ENCODE measurements at places on chromosomes 2 and 18. TPM values are rescaled to one million over a fixed set of nuclear protein-coding genes. Genes with fewer than 3 reads are reported as not detected.

The TRIM43 gene
- total RNA-seq, result not detected

The TSHZ1 gene
- 13.5 TPM for total RNA-seq

GRCh38 chr2:68156419-68156818 is 1.3 kb upstream of the PNO1 start:
- H3K27ac ChIP-seq, result peak overlapping the region; percentile 100
- H3K4me1 ChIP-seq, result peaks cover 46% of the 10 kb centered on the region
- peak overlapping the region; percentile 90 for H3K4me3 ChIP-seq
- H3K36me3 ChIP-seq, result peaks cover 25% of the 10 kb centered on the region

DNA sequence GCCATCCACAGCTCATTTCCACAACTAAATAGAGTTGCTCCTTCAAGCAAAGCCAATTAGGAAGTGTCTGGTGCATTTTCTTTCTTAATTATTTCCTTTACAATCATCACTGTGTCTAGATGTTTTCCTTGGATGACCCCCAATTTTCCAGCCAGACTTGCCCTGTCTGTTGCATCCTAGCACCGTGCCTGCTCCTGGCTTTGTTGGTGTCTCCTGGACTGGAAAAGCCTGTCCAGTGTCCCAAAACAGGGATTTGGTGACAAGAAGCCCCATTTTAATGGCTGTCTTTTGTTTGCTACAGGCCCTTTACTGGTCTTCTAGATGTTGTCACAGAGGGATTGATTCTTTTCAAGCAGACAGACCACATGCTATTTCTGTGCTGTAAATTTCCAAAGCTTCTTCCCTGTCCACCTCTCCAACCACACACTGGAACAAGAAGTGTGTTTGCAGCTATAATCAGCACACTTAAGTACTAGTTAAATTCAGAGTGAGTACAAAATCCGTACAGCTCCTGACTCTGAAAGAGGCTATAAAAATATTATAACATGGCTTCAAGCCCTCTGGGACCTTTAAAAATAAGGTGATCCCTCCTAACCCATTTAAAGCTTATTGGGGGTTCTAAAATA is 38.4 kb downstream of the RNF144A start:
- H3K27me3 ChIP-seq, result no peaks in the 10 kb centered on the region
- no peak overlapping the region for H3K27ac ChIP-seq
- H3K4me3 ChIP-seq, result no peak overlapping the region
- peaks cover 20% of the 10 kb centered on the region for H3K4me1 ChIP-seq
- H3K36me3 ChIP-seq, result no peaks in the 10 kb centered on the region

GRCh38 chr2:69779258-69780001 is 37.5 kb downstream of the ANXA4 start:
- H3K4me3 ChIP-seq, result no peak overlapping the region
- peaks cover 25% of the 10 kb centered on the region for H3K4me1 ChIP-seq
- peaks cover 13% of the 10 kb centered on the region for H3K36me3 ChIP-seq
- peaks cover 1% of the 10 kb centered on the region for H3K27me3 ChIP-seq
- no peak for DNase-seq
- no peak overlapping the region for H3K27ac ChIP-seq

DNA sequence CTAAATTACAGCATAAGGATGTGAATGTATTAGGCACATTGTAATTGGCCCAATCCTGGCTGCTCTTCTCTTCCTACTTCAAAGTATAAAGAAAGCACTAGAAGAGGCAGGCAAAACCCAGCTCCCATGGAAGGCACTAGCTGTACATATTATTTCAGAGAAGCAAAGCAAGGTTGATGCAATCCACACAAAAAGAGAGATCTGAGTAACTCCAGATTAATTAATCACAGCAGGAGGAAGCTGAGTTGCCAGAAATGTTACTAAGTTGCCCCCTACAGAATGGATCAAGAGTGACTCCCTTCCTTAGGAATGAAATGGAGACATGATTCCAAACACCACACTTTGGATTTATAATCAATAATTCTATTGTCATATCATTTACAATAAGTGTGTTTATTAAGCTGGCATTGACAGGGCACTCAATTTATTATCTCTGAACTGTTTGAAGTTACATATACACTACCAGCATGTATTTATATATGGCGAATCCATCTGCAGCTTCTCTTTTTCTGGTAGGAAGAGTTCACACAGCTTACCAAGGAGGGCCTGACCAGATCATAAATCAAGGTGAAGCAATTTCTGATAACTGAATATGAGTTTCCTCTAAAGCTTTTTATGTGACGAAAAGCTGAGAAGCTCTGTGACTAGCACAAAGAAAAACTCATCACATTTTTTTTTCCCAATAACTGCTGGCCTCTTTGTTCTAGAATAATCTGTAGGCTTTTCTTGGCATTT is 393.1 kb upstream of the LYPD1 start:
- DNase-seq, result no peak
- H3K36me3 ChIP-seq, result no peaks in the 10 kb centered on the region
- H3K27me3 ChIP-seq, result no peaks in the 10 kb centered on the region
- H3K4me3 ChIP-seq, result no peak overlapping the region

DNA sequence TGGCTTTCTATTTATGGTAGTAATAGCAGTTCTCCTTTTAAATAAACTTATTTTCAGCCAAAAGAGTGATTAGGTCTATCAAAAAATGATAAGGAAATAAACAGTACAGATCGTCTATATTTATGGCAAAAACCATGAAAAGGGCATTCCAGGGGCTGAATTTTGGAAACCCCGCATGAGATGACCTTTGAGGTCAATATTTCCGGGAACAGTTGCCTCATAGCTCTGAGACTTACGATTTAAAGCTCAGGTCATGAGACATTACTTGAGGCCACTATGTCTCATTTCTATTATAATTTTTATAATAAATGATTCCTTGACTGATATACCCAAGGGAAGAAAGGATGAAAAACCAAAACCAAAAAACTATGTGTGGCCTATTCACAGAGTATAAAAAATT is 101.1 kb downstream of the LDLRAD4 start:
- peaks cover 10% of the 10 kb centered on the region for H3K36me3 ChIP-seq
- DNase-seq, result no peak
- no peak overlapping the region for H3K27ac ChIP-seq
- H3K4me3 ChIP-seq, result no peak overlapping the region

GRCh38 chr2:164644036-164644700 is 22.9 kb upstream of the GRB14 start:
- no peaks in the 10 kb centered on the region for H3K27me3 ChIP-seq
- H3K36me3 ChIP-seq, result no peaks in the 10 kb centered on the region
- no peak overlapping the region for H3K4me3 ChIP-seq
- H3K4me1 ChIP-seq, result no peaks in the 10 kb centered on the region
- DNase-seq, result no peak

DNA sequence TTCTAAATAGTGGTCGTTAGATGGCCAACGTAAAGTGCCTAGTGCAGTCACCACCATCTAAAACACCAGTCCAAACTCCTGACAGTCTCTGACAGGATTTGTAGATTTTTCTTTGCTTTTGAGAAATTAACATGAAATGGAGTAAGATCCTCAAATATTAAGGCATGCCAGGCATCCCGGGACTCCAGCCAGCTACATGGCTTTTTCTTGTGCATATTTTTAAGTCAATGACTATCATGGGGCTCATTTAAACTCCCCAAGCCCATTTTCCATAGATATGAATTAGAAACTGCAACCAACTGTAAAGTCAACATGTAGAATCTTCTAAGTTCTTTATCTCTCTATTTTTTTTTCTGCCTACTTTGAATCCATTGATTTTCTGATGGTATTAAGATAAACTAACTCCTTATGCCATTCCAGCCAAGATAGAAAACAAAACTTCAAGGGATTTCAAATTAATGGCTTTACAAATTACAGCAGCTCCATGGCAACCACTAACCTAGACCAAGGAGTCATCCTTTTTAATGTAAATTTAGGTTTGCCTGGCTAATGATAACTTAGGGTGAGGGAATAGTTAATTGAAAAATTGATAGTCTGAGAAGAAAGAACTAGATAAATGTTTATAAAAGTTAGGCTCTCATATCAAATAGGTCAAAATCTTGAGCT is 764.1 kb upstream of the NXPH2 start:
- H3K36me3 ChIP-seq, result no peaks in the 10 kb centered on the region
- no peaks in the 10 kb centered on the region for H3K4me1 ChIP-seq
- no peaks in the 10 kb centered on the region for H3K27me3 ChIP-seq
- no peak overlapping the region for H3K4me3 ChIP-seq
- no peak for DNase-seq
- no peak overlapping the region for H3K27ac ChIP-seq

GRCh38 chr2:108182489-108182888 is 57.3 kb upstream of the SULT1C3 start:
- no peak overlapping the region for H3K4me3 ChIP-seq
- no peaks in the 10 kb centered on the region for H3K27me3 ChIP-seq
- no peak for DNase-seq

GRCh38 chr18:61443081-61443725 is 110.0 kb downstream of the CDH20 start:
- H3K4me1 ChIP-seq, result no peaks in the 10 kb centered on the region
- H3K36me3 ChIP-seq, result no peaks in the 10 kb centered on the region
- H3K27me3 ChIP-seq, result no peaks in the 10 kb centered on the region
- no peak for DNase-seq
- no peak overlapping the region for H3K27ac ChIP-seq

DNA sequence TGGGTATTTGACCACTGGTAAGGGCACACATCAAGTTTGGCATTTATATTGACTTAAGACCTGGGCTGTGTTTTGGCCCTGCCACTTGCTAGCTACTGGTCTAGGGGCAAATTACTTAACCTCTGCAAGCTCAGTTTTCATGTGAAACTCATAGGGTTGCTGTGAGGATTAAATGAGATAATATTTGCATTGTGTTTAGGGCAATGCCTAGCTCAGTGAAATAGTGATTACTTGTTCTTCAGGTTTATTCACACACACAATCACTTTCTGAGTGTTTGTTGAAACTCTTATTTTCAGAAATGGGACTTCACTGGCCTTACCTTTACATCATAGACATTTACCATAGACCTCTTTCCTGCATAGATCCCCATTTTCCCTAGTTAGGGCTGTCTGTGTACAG is 12.3 kb downstream of the CERS6 start:
- no peak overlapping the region for H3K4me3 ChIP-seq
- H3K36me3 ChIP-seq, result peaks cover 8% of the 10 kb centered on the region
- peaks cover 59% of the 10 kb centered on the region for H3K4me1 ChIP-seq
- no peaks in the 10 kb centered on the region for H3K27me3 ChIP-seq
- no peak overlapping the region for H3K27ac ChIP-seq
- no peak for DNase-seq

DNA sequence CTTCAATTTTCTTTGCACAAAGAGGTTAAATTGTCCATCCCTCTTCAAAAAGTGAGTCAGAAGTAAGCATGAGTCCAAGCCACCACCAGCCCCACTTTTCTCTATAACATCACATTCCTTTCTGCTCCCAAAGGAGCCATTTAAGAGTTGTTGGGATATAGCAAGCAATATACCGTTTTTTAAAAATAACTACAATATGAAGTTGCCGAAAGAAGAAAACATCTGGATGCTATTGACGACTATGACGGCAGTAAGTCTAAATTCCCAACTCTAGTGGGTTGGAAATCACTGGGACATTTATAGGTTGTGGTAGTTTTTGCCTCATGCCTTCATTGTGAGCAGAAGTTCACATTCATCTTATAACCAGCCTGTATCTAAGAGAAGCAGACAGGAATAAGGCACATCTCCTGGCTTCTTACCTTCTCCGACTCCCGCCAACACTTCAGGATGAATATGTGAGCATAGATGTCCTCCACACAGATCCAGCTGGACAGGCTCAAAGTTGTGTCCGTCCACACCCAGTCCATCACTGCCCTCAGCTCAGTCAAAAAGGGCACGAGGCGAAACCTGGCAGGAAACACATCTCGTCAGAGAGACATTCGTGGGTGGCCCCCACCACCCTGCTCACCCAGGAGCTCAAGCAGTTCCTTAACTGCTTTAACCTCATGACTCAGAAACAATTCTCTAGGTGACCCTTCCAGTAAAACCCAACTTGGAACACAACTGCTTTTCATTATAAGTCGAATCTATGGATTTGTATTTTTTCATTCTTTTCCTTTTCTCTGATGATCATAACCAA is 163.6 kb downstream of the NAPG start:
- no peaks in the 10 kb centered on the region for H3K36me3 ChIP-seq
- no peaks in the 10 kb centered on the region for H3K4me1 ChIP-seq
- H3K27ac ChIP-seq, result no peak overlapping the region
- no peak for DNase-seq
- no peaks in the 10 kb centered on the region for H3K27me3 ChIP-seq

DNA sequence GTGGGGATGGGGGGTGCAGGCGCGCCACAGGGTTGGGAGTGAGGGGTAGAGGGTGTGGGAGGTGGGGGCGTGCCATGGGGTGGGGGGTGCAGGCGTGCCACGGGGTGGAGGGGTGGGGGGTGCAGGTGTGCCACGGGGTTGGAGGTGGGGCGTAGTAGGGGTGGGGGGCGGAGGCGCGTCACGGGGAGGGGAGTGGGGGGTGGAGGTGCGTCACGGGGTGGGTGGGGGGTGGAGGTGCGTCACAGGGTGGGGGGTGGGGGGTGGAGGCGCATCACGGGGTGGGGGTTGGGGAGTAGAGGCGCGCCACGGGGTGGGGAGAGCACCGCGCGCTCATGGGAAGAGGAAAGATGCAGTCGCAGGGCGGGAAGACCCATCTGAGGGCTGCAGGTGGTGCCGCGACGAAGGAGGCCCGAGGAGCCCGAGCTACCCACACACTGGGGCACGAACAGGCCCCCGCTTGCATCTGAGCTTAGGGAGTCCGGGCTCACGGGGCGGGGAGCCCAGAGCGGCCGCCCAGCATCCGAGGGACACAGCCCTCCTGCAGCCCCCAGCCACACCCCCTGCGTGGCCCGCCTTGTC is 37.5 kb downstream of the SNED1 start:
- peaks cover 19% of the 10 kb centered on the region for H3K4me1 ChIP-seq
- DNase-seq, result no peak
- H3K27ac ChIP-seq, result no peak overlapping the region

- H3K4me3 ChIP-seq, result peak overlapping the region; percentile 69
- H3K4me1 ChIP-seq, result peaks cover 69% of the 10 kb centered on the region
- H3K27ac ChIP-seq, result peak overlapping the region; percentile 85
- peak; percentile 35 for DNase-seq
- no peaks in the 10 kb centered on the region for H3K27me3 ChIP-seq
- peaks cover 11% of the 10 kb centered on the region for H3K36me3 ChIP-seq
Observed at GRCh38 chr2:84782717-84783442, 98.0 kb downstream of the TRABD2A start.

DNA sequence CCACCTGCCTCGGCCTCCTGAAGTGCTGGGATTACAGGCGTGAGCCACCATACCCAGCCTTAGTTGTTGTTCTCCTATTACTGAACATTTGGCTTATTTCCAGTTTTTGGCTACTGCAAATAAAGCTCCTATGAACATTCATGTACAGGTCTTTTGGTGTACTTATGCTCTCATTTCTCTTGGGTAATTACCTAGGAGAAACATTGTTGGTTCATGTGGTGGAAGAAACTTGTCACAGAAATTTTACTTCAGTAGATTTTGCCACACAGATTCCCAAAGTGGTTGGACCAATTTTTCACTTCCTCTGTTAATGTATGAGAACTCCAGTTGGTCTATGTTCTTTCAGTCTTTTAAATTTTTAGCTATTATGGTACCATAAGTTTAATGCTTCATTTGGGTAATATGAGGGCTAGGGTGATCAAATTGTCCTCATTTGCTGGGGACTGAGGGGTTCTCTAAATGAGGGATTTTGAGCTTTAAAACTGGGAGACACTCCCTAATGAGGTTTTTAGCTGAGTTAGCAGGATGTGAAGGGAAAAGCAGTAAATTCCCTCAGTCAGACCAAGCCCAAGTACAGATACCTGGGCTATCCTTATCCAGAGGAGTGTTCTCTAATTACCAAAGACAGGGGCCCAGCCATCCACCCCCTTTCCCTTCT is 33.9 kb downstream of the MTA3 start:
- no peak overlapping the region for H3K27ac ChIP-seq
- peaks cover 2% of the 10 kb centered on the region for H3K36me3 ChIP-seq
- H3K4me1 ChIP-seq, result peaks cover 10% of the 10 kb centered on the region
- DNase-seq, result no peak
- no peak overlapping the region for H3K4me3 ChIP-seq

Measured in activated T-helper 1 cell treated with anti-CD3 and anti-CD28 coated beads, Interleukin-12 subunit alpha, Interleukin-12 subunit beta, Interleukin-2, Interleukin-4 antibody, amounts not matched to agents 30 ng/mL and 10 ng/mL and 1 ng/mL, durations not matched to agents 14 hours and 24 hours and 36 hours (primary cell).